ENCODE measurements at places on chromosomes 2 and 18. TPM values are rescaled to one million over a fixed set of nuclear protein-coding genes. Genes with fewer than 3 reads are reported as not detected.
A peak's percentile ranks its signal among the peaks of the same experiment; 100 is the strongest.

Gene KCNJ3
- 9.9 TPM for polyA plus RNA-seq

Gene FBXO41
- polyA plus RNA-seq, result 0.49 TPM

Gene C2orf78
- not detected for polyA plus RNA-seq

Gene UGT1A4
- 0.84 TPM for polyA plus RNA-seq

Gene PLEK
- polyA plus RNA-seq, result 2.8 TPM

Gene HNMT
- polyA plus RNA-seq, result 69.2 TPM

Gene CIB4
- polyA plus RNA-seq, result not detected

DNA sequence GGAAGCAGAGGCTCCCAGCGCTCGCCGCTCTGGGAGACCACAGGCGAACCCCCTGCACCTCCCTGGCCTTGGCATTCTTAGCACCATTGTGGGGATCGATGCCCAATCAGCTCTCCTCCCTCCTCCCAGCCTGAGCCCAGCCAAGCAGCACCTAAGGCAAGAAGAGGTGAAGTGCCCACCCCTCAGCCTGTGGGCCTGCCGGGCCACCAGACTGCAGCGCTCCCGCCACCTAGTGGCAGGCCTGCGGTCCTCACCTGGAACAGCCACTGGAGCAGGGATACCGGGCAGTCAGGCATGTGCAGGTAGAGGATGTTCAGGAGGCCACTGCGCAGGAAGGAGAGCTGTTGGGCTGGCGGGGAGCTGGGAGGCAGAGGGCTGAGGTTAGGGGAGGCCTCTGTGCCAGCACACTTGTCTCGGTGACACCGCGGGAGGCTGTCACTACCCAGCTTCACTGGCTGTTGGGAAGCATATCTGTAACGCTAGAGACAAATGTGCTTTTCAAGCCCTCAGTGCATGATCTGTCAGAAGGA, 35.2 kb downstream of the FAM178B start:
- DNase-seq, result peak; percentile 93
- no peaks in the 10 kb centered on the region for H3K27me3 ChIP-seq
- no peaks in the 10 kb centered on the region for H3K36me3 ChIP-seq
- H3K4me1 ChIP-seq, result peaks cover 13% of the 10 kb centered on the region
- H3K4me3 ChIP-seq, result no peak overlapping the region

GRCh38 chr18:24545651-24546050, 85.2 kb downstream of the HRH4 start:
- DNase-seq, result no peak
- no peaks in the 10 kb centered on the region for H3K36me3 ChIP-seq
- no peaks in the 10 kb centered on the region for H3K27me3 ChIP-seq
- H3K4me3 ChIP-seq, result no peak overlapping the region
- no peak overlapping the region for H3K27ac ChIP-seq

- H3K4me3 ChIP-seq, result no peak overlapping the region
- no peaks in the 10 kb centered on the region for H3K36me3 ChIP-seq
- DNase-seq, result no peak
- no peaks in the 10 kb centered on the region for H3K4me1 ChIP-seq
Observed at GRCh38 chr2:220583725-220584124, 956.3 kb downstream of the SLC4A3 start.

GRCh38 chr2:121485039-121485438, 45.6 kb upstream of the RNU4ATAC start:
- H3K27me3 ChIP-seq, result no peaks in the 10 kb centered on the region
- no peak overlapping the region for H3K27ac ChIP-seq
- no peak overlapping the region for H3K4me3 ChIP-seq

GRCh38 chr2:68653034-68653433, 9.7 kb downstream of the PROKR1 start:
- no peaks in the 10 kb centered on the region for H3K36me3 ChIP-seq
- no peak overlapping the region for H3K4me3 ChIP-seq
- H3K27me3 ChIP-seq, result no peaks in the 10 kb centered on the region
- no peak for DNase-seq
- no peak overlapping the region for H3K27ac ChIP-seq
- no peaks in the 10 kb centered on the region for H3K4me1 ChIP-seq

DNA sequence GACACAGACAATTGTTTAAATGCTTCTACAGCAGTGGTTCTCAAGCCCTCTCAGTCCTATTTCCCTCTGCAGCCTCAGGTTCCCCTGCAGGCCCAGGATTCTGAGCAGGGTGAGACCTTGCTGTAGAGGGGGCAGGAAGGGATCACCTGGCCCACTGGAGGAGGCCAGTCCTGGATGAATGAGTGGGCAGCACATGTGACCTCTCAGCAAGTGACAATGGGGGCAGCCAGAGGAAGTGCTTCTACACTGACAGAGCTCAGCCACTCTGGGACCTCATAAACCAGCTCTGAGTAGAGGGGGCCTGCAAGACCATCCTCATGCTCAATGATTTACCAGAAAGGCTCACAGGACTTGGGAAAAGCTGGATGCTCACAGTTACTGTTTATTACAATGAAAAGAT, 63.2 kb downstream of the ASB1 start:
- H3K4me1 ChIP-seq, result no peaks in the 10 kb centered on the region
- no peak overlapping the region for H3K4me3 ChIP-seq
- no peaks in the 10 kb centered on the region for H3K27me3 ChIP-seq

- H3K4me3 ChIP-seq, result no peak overlapping the region
- H3K27me3 ChIP-seq, result no peaks in the 10 kb centered on the region
- no peaks in the 10 kb centered on the region for H3K36me3 ChIP-seq
- no peaks in the 10 kb centered on the region for H3K4me1 ChIP-seq
- DNase-seq, result no peak
- H3K27ac ChIP-seq, result no peak overlapping the region
Observed at GRCh38 chr2:120299561-120299960, 46.4 kb upstream of the INHBB start.

DNA sequence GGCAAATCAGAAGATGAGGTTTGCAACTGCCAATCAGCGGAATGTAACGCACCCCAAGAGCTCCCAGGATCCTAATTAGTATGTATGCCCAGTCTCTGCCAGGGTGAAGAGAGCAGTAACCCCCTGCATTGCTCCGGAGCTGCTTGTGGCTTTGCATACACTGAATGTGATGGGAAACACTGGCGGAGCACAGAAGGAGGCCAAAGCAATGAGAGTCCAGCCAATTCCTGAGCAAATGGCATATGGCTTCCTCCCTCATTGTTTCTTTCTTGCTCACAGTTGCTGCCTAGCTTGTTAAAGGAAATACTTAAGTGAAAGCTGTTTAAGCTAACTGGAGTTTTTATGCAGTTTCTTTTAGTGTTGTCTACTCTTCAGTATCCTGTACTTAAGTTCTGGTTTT, 343.5 kb upstream of the NT5C1B start:
- H3K27ac ChIP-seq, result no peak overlapping the region
- no peaks in the 10 kb centered on the region for H3K27me3 ChIP-seq
- no peaks in the 10 kb centered on the region for H3K4me1 ChIP-seq
- no peaks in the 10 kb centered on the region for H3K36me3 ChIP-seq

DNA sequence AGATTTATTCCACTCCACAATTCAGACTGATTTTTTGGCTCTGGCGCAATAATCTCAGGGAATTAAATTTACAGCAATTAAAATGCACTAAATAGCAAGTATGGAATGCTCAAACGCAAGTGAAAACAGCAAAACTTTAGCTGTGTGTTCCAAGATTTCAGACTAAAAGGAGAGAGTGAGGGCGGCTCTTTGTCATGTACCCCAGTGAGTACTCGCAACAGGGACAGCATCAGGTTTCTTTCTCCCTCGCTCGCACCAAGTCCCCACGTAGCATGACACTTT, 1.1 kb downstream of the ROCK2 start:
- no peaks in the 10 kb centered on the region for H3K36me3 ChIP-seq
- peak overlapping the region; percentile 89 for H3K27ac ChIP-seq
- DNase-seq, result no peak
- H3K27me3 ChIP-seq, result no peaks in the 10 kb centered on the region
- H3K4me3 ChIP-seq, result peak overlapping the region; percentile 78
- peaks cover 24% of the 10 kb centered on the region for H3K4me1 ChIP-seq

GRCh38 chr18:57787068-57787685, 15.9 kb downstream of the ATP8B1 start:
- DNase-seq, result no peak
- H3K27me3 ChIP-seq, result no peaks in the 10 kb centered on the region
- H3K27ac ChIP-seq, result peak overlapping the region; percentile 20
- no peak overlapping the region for H3K4me3 ChIP-seq
- peaks cover 11% of the 10 kb centered on the region for H3K4me1 ChIP-seq
- no peaks in the 10 kb centered on the region for H3K36me3 ChIP-seq

DNA sequence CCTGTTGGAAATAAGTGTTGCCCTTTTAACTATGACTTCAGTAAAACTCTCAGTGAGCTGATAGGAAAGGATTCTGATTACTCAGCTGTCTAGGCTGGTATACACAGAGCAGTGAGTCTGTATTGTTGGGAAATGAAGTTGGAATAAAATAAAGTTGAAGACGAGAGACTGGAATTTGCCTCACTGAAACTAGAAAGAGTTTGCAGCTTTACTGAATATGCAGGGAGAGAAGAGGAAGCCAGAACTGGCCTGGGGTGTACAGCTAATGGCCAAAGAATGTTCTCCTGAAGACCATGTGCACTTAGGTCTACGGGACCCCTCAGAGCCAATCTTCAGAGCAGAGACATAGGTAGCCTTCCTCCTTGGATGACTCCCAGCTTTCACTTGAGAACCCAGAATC, 26.5 kb downstream of the EIF4E2 start:
- H3K4me1 ChIP-seq, result peaks cover 40% of the 10 kb centered on the region
- no peaks in the 10 kb centered on the region for H3K36me3 ChIP-seq
- no peak for DNase-seq
- no peak overlapping the region for H3K27ac ChIP-seq

- no peaks in the 10 kb centered on the region for H3K36me3 ChIP-seq
- H3K4me3 ChIP-seq, result no peak within 1 kb of the TSS
- no peaks in the 10 kb centered on the region for H3K27me3 ChIP-seq
- H3K4me1 ChIP-seq, result no peaks in the 10 kb centered on the region
Observed at GRCh38 chr2:238100049-238100820, at the start of gene ESPNL. TSS of gene ESPNL (plus strand) at chr2:238100340. CDS start at chr2:238100420, 80 bp downstream.

- no peak overlapping the region for H3K27ac ChIP-seq
- H3K4me1 ChIP-seq, result no peaks in the 10 kb centered on the region
- no peaks in the 10 kb centered on the region for H3K27me3 ChIP-seq
- DNase-seq, result no peak
Observed at GRCh38 chr2:50719837-50720696, 311.9 kb downstream of the NRXN1 start.

- H3K4me3 ChIP-seq, result no peak overlapping the region
- H3K27ac ChIP-seq, result no peak overlapping the region
- no peaks in the 10 kb centered on the region for H3K36me3 ChIP-seq
- DNase-seq, result no peak
- no peaks in the 10 kb centered on the region for H3K4me1 ChIP-seq
Observed at GRCh38 chr2:48009256-48009655, 103.0 kb upstream of the FBXO11 start.

DNA sequence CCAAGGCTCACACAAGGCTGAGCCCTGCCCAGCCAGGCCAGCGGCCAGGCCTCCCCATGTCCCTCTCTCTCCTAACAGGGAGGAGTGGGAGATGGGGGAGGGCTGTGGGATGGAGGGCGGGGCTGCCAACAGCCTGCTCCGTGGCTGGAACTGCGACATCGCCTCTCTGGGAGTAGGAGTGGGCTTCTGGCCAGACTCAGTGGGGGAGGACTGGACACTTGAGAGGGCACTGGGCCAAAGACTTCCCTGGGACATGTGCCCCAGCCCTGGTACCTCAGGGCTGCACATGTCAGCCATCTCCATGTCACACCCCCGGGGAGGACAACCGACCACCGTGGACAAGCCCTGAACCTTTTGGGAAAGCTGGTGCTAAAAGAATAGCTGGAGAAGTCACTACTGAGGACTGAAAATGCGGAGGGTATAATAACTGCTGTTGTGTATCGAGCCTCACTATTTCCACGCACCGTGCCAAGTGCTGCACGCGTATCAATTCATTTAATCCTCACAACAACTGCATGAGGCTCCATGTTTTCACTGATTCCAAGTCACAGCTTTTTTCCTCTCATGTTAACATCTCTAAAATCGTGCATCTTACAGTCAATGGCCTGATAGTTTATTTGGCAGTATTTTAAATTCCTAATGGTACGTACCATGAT, 127.3 kb downstream of the MSH2 start:
- H3K36me3 ChIP-seq, result no peaks in the 10 kb centered on the region
- no peak overlapping the region for H3K4me3 ChIP-seq
- H3K27me3 ChIP-seq, result no peaks in the 10 kb centered on the region
- H3K4me1 ChIP-seq, result no peaks in the 10 kb centered on the region
- DNase-seq, result no peak
- H3K27ac ChIP-seq, result no peak overlapping the region

- no peak overlapping the region for H3K4me3 ChIP-seq
- DNase-seq, result peak; percentile 75
- H3K36me3 ChIP-seq, result no peaks in the 10 kb centered on the region
- H3K27ac ChIP-seq, result no peak overlapping the region
Observed at GRCh38 chr18:79380816-79381806, 14.6 kb upstream of the NFATC1 start.

DNA sequence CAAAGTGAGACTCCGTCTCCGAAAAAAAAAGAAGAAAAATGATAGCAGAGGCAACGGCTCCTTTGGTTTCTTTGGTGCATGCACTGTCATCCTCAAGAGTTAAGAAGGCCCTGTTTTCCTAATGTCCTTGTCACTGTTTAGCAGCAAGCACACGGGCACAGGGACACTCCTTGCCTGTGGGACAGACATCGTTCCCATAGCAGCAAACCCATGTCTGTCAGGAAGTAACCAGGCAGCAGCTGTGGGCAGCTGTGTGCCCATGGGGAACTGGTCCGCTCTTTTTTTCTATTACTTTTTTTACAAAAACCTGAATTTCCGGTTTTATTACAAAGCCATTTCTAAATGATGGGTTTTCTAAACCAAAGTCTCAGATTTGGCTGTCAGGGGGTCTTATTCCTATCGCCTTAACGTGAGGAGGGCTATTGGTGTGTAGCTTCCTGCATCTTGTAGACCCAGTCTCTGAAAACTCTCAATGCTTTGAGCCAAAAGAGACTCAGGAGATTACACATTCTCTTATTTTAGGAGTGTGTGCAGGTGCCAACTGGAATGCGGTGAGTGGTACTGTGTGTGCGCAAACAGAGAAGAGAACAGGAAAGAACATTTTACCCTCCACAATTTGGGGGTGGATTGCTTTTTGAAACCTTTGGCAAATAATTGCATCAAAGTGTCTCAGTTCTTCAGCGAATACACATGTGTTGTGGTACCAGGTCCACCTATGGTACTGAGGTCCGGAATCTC, 109.6 kb downstream of the COLEC12 start:
- H3K27ac ChIP-seq, result no peak overlapping the region
- H3K4me3 ChIP-seq, result no peak overlapping the region
- no peaks in the 10 kb centered on the region for H3K27me3 ChIP-seq
- no peaks in the 10 kb centered on the region for H3K4me1 ChIP-seq
- no peak for DNase-seq

GRCh38 chr2:202084265-202084664, 11.2 kb downstream of the KIAA2012 start:
- H3K27ac ChIP-seq, result no peak overlapping the region
- peaks cover 3% of the 10 kb centered on the region for H3K4me1 ChIP-seq
- H3K4me3 ChIP-seq, result no peak overlapping the region
- peak; percentile 36 for DNase-seq
- no peaks in the 10 kb centered on the region for H3K27me3 ChIP-seq

- H3K27me3 ChIP-seq, result no peaks in the 10 kb centered on the region
- no peak overlapping the region for H3K27ac ChIP-seq
Observed at GRCh38 chr2:202815548-202816360, 55.8 kb downstream of the ICA1L start.

GRCh38 chr2:152565884-152566727, 151.2 kb downstream of the PRPF40A start:
- no peaks in the 10 kb centered on the region for H3K36me3 ChIP-seq
- DNase-seq, result no peak
- H3K4me1 ChIP-seq, result no peaks in the 10 kb centered on the region
- H3K27ac ChIP-seq, result no peak overlapping the region

- H3K27me3 ChIP-seq, result no peaks in the 10 kb centered on the region
- H3K36me3 ChIP-seq, result peaks cover 1% of the 10 kb centered on the region
- H3K4me3 ChIP-seq, result no peak overlapping the region
- no peaks in the 10 kb centered on the region for H3K4me1 ChIP-seq
Observed at GRCh38 chr2:174142290-174142689, 106.0 kb downstream of the OLA1 start.
